ENCODE measurements at places on chromosomes 7 and 10.

DNA sequence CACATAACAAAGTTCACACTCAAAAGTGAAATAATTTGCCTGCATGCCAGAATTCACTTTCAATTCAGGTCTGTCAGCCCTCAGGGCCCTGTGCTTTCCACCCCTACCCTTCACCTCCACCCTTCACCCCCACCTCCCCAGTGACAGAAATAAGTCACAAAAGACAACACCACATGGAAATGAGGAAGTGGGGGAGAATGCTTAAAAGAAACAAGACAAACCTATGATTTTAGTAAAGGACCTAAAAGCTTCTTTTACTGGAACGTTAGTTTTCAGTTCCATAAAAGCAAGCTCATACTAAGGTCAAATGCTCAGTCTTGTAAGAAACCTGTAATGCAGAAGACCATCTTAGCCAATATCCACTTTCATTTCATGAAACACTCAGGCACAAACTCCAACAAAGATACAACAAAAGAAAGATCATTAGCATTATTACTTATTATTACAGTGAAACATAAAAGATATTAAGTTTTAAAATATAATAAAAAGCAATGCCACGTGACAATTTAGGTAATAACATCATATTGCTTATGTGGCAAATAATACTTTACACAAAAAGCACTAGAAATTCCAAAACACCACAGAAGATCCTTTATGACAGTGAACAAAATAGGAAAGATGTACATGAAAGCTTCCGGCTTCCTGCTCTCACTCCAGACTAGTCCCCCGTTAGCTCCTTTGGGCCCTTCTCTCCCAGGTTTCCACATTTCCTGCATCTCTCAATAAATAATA is 112.1 kb downstream of the LMBR1 start:
- DNase-seq, result no peak

GRCh38 chr10:133528296-133528844 is 1.2 kb downstream of the CYP2E1 start:
- DNase-seq, result no peak

GRCh38 chr7:105816954-105817615 is 59.3 kb downstream of the ATXN7L1 start:
- no peak for DNase-seq

- peak; percentile 8 for DNase-seq
Measured at GRCh38 chr7:26449175-26450165, 157.8 kb downstream of the SNX10 start.

- DNase-seq, result no peak
Measured at GRCh38 chr10:63200431-63200830, 67.3 kb downstream of the NRBF2 start.

DNA sequence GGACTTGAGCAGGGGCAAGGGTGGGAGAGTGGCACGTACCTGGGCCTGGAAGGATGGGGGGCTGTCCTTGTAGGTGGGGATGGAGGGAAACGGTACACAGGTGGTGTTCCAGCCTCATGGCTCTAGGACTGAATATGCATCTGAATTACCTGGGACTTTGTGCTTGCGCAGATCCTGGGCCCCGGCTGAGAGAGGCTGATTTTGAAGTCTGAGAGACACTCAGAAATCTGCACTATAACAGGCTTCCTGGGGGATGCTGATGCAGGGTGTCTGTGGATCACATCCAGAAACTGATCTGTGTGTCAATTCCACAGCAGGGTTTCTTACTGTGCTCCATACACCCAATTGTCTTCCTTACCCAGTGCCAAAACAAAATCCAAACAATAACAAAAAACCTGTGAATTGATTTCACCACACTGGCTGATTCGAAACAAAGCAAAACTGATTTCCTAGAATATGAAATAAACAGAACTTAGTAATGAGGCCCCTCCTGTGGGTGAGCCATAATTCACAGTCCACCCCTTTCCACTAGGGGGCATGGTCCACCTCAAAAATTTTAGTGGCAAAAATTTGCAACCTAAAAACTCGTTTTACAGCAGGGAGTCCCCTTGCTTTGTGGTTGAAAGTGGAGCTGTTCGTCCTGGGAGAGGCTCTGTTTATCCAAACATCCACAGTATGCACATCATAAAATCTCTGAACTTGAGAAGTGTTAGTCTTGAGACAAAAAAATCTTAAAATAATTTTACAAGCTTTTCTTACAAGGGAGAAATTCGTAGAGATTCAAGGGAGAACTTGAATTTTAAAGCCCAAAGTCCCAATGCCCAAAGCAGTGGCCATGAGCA is 32.0 kb upstream of the PLEKHA1 start:
- DNase-seq, result peak; percentile 64

- DNase-seq, result no peak
Measured at GRCh38 chr10:23406409-23406808, 32.5 kb upstream of the OTUD1 start.

GRCh38 chr7:158300427-158300826 is 287.2 kb downstream of the PTPRN2 start:
- DNase-seq, result no peak

- DNase-seq, result no peak
Measured at GRCh38 chr7:82494420-82494819, 50.8 kb upstream of the CACNA2D1 start.

GRCh38 chr10:17910125-17910789 is 41.5 kb upstream of the SLC39A12 start:
- DNase-seq, result peak; percentile 83

DNA sequence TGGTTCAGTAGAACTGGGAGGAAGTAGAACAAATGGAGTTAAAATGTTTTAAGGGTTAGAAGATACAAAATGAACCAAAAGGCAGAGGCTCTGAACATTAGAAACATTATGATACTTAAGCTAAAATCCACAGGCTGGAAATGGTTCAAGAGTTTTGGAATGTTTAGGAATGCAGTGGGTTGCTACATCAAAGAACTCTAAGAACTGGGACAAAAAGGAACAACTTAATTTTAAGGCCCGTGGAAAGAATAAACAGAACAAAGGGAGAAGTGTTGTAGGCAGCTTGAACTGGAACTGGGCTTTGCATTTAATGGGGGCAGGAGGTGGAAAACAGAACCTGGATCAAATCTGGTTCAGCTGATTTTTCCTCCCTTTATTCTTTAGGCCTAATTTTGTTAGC is 3.5 kb upstream of the C7orf25 start:
- no peak for DNase-seq
